Left lung (tissue), 14 donors: ENCODE measurements at places on chromosomes 3 and 15. TPM values are rescaled to one million over a fixed set of nuclear protein-coding genes. Genes with fewer than 3 reads are reported as not detected.

XIRP1 gene
- 0.09 TPM for total RNA-seq

DNA sequence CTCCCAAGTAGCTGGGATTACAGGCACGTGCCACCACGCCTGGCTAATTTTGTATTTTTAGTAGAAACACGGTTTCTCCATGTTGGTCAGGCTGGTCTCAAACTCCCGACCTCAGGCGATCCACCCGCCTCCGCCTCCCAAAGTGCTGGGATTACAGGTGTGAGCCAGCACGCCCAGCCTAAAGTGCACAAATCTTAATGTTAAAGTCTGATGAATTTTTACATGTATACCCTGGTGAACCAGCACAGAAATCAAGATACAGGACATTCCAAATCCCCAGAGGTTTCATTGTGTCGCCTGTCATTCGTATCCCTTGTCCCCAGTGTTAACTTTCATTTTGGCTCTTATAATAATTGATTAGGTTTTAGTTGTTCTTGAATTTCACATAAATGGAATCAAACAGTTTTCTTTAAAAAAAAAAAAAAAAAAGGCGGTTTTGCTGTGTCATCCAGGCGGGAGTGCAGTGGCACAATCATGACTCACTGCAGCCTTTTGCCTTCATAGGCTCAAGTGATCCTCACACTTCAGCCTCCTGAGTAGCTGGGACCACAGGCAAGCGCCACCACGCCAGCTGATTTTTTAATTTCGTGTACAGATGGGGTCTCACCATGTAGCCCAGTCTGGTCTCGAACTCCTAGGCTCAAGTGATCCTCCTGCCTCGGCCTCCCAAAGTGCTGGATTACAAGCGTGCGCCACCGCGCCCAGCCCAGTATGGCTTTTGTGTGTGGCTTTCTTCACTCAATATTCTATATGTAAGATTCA is 1.5 kb upstream of the TM4SF19 start:
- no peaks in the 10 kb centered on the region for H3K36me3 ChIP-seq
- peaks cover 10% of the 10 kb centered on the region for H3K27me3 ChIP-seq
- no peak for DNase-seq
- H3K4me1 ChIP-seq = no peaks in the 10 kb centered on the region
- no peak overlapping the region for H3K4me3 ChIP-seq
- H3K27ac ChIP-seq = peak overlapping the region; percentile 26

LEKR1 gene
- total RNA-seq = 0.76 TPM

DNA sequence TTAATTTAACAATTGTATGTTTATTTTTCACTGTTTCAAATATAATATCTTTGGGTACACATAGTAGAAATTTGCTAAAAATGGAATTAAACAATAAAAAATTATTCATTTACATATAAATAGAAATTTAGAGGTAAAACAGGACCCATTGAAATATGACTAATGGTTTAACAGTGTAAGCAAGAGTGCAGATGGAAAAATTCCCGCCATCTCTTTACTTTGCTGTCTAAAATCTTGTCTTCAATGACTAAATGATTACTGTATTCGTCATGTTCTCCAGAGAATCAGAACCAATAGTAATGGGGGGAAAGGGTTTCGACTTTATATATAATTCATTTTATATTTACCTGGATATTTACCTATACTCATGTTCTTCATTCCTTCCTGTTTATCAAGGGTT is 163.1 kb downstream of the IL1RAP start:
- H3K4me3 ChIP-seq = no peak overlapping the region
- H3K27me3 ChIP-seq = no peaks in the 10 kb centered on the region
- no peak overlapping the region for H3K27ac ChIP-seq
- no peaks in the 10 kb centered on the region for H3K36me3 ChIP-seq
- no peak for DNase-seq

DNA sequence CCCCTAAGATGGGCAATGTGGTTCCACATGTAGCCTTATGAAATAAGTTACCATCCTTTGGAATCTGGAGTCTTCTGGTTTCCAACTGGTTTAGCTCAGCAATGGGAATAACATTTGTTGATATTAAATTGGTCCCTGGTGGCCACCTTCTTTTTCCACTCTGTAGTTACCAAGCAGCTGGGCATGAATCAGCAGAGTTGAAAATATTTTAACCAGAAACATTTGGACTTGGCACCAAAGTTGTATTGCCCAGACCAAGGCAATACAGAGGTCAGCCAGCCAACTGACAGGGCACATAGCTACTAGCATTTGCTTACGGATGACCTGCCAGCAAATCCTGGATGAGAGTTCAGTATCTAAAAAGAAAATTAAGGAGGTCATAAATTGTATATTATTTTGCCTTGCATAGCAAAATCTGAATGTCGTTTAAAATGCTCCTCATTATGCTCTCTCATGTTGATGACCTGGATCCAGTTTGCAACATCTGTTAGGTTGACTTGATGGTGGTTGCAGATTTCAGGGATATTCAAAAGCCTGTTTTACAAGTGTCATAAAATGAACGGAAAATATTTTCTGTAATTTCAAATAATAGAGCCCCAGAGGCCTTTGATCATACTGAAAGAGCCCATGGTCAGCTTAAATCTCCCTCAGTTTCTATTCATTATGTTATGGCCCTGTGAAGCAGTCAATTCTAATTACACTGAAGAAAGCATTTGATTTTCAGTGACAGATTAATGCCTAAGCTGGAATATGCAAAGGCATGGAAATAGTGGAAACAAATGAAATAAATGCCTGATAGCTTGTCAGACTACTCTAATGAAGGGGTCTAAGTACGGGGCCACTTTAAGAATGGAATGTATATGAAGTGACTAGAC is 54.6 kb downstream of the PPM1L start:
- H3K27me3 ChIP-seq = no peaks in the 10 kb centered on the region
- no peak overlapping the region for H3K4me3 ChIP-seq

- H3K4me1 ChIP-seq = peaks cover 37% of the 10 kb centered on the region
- H3K27me3 ChIP-seq = no peaks in the 10 kb centered on the region
- no peak for DNase-seq
- peak overlapping the region; percentile 1 for H3K27ac ChIP-seq
- H3K36me3 ChIP-seq = no peaks in the 10 kb centered on the region
- H3K4me3 ChIP-seq = no peak overlapping the region
Observed at GRCh38 chr15:90407871-90408317, 19.9 kb downstream of the IQGAP1 start.

NISCH gene
- total RNA-seq = 72.6 TPM

DNA sequence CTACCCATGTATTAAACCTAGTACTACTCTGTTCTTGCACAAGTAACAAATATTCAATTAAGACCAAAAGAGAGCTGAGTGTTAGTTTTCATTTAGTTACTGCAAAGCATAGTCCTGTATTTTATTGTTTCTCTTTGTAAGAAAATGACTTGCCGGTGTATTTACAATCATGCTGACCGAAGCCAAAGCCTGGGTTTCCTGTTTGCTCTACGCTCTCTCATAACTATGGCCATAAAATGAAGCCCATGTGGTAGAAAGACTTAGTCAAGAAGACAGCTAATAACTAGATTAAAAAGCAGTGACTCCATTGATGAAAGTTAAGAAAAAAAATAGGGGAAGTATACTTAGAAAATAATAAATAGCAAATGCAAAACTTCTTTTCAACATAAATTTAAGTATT is 479.9 kb downstream of the CNTN4 start:
- DNase-seq = no peak
- H3K4me3 ChIP-seq = no peak overlapping the region
- no peaks in the 10 kb centered on the region for H3K4me1 ChIP-seq
- H3K36me3 ChIP-seq = no peaks in the 10 kb centered on the region
- H3K27me3 ChIP-seq = no peaks in the 10 kb centered on the region
- no peak overlapping the region for H3K27ac ChIP-seq

DNA sequence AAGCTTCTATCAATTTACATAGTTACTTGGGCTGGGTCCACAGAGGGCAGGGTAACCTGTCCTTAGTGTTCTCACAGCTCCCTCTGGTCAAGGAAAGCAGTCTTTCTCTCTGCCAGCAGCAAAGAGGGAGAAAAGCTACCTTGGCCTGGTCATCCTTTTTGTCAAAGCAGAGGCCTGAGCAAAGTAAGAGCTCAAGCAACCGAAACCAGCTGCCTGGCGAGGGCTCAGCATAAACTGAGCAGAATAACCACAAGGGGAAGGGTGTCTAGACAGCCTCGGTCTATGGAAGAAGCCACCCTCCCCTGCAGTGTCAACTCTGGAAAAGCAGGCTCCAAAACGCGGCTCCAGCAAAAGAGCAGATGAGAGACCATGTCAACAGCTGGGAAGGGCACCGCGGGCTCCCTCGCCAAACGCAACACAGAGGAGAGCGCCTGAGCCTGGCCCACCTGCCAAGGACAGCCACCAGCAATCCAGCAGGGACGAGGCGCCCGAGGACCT is 17.4 kb downstream of the LRIG1 start:
- DNase-seq = no peak
- no peaks in the 10 kb centered on the region for H3K36me3 ChIP-seq
- no peak overlapping the region for H3K4me3 ChIP-seq
- peaks cover 38% of the 10 kb centered on the region for H3K4me1 ChIP-seq
- no peaks in the 10 kb centered on the region for H3K27me3 ChIP-seq

- H3K27ac ChIP-seq = no peak overlapping the region
- no peaks in the 10 kb centered on the region for H3K27me3 ChIP-seq
- H3K4me3 ChIP-seq = no peak overlapping the region
- no peak for DNase-seq
- H3K36me3 ChIP-seq = no peaks in the 10 kb centered on the region
Observed at GRCh38 chr15:56913670-56914069, 4.8 kb upstream of the TCF12 start.

- H3K27me3 ChIP-seq = no peaks in the 10 kb centered on the region
- DNase-seq = no peak
- no peaks in the 10 kb centered on the region for H3K36me3 ChIP-seq
- H3K4me1 ChIP-seq = peaks cover 14% of the 10 kb centered on the region
- H3K4me3 ChIP-seq = no peak overlapping the region
- H3K27ac ChIP-seq = no peak overlapping the region
Observed at GRCh38 chr3:46869440-46869839, 6.2 kb upstream of the MYL3 start.

TRIP4 gene
- total RNA-seq = 23.0 TPM

PLSCR2 gene
- total RNA-seq = 0.73 TPM

DNA sequence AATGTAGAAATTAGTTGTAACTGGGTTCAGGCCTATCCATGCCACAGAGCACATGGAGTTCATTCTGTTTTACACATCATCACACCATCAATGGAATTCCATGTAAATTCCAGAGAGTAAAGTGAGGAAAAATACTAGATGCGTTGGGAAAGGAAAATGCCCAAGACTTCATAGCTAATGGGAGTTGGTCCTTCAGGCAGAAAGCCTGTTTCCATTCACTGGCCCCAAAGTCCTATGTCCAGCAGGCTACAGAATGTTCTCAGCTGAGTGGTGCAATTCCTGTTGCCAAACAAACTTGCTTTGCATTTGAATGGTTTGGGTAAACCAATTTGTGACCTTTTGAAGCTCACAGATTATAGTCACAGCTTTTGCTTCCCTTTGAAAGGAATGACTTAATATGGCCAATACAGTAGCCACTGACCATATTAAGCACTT is 164.6 kb upstream of the PFN2 start:
- H3K4me1 ChIP-seq = no peaks in the 10 kb centered on the region
- no peaks in the 10 kb centered on the region for H3K36me3 ChIP-seq
- no peak overlapping the region for H3K4me3 ChIP-seq
- DNase-seq = no peak

DNA sequence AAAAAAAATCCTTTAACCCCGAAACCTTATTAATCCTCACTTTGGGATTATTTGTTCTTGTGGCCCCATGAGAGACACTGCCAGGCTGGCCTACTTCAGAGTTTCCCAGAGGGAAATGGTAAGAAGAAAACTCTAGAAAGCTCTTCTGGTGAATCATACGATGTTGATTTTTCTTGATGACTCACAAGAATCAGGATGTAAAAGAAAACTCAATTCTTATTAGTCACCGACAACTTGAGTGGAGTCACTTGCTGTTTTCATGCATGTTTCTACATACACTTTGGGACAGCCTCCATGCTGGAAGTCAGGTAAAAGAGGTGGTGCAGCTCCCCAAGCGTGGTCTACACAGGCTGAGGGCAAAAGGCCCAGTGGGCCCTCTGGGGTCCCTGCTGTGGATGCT is 42.8 kb downstream of the MYO5C start:
- H3K4me1 ChIP-seq = peaks cover 5% of the 10 kb centered on the region
- no peak for DNase-seq

CCPG1 gene
- 75.2 TPM for total RNA-seq

DNA sequence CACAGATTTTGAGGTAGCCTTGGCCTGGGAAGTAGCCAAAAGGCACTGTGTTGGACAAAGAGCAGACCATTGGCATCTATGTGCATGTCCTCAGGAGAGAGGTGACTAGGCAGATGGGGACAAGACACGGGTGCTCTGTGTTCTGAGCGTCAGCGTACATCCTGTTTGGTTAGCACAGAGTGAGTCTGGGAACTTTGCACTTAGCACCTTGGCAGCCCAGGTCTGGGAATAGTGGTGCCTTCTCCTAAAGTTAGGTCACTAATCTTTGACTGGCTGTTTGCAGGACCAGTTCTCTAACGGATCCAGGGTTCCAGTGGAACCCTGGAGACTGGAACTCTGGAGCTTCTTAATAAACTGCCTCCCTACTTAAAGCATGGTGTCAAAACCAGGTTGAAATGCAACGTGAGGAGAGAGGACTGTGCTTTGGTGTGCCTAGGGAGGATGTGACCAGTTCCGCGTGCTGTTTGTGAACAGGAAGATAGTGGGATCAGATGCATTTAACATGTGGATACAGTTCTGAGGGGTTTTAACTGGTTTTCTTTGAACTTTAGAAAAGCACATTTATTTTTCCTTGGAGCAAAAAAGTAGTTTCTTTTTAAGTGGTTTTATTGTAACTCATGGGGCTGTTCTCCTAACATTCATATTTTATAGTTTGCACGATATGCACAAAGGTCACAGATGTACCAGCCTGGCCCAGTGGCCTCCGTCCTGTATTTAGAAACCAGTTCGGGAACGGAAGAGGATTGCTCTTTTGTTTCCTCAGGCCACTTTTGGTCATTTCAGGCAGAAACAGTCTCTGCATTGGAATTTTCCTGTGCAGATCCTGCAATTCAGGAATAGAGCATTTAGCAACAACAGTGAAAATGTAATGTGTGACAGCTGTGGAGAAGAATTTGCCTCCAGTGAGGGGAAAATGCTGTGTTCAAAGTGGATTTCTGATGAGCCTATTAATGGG is 48.8 kb downstream of the ABHD2 start:
- H3K4me3 ChIP-seq = no peak overlapping the region
- no peaks in the 10 kb centered on the region for H3K27me3 ChIP-seq
- H3K4me1 ChIP-seq = peaks cover 99% of the 10 kb centered on the region
- peak overlapping the region; percentile 87 for H3K27ac ChIP-seq
